Fibroblast of skin of left biceps (primary cell): ENCODE measurements at places on chromosomes 1 and 21.

DNA sequence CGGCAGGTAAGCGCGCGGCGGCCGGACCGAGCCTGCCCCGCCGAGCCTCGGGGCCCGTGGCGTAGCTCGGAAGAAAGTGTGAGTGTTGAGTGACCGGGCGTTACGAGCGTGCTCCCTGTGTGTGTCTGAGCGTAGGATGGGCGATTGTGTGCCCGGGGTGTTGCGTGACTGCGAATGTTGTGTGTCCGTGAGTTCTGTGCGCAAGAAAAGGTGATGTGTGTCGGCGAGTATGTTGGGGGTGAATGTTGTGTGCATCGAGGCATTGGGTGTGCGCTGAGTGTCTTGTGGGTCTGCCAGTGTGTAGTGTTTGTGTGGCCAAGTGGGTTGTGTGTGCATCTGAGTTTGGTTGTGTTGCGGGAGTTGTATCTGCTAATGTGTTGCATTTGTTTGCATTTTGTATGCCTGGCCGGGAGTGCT, 398 bp downstream of the PTPRU start:
- no peak for DNase-seq

DNA sequence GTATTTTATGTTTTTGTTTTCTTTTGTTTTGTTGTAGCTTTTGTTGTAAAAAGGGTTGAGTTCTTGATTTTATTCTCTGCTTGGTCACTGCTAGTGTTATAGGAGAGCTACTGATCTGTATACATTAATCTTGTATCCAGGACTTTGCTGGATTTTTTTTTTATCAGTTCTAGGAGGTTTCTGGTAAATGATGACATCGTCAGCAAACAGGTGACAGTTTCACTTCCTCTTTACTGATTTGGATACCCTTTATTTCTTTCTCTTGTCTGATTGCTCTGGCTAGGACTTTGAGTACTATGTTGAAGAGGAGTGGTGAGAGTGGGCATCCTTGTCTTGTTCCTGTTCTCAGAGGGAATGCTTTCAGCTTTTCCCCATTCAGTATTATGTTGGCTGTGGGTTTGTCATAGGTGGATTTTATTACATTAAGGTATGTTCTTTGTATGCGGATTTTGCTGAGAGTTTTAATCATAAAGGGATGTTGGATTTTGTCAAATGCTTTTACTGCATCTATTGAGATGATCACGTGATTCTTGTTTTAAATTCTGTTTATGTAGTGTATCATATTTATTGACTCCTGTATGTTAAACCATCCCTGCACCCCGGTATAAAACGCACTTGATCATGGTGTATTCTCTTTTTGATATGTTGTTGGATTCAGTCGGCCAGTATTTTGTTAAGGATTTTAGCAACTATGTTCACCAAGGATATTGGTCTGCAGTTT, 905.7 kb downstream of the LTN1 start:
- DNase-seq = no peak

- DNase-seq = no peak
These were observed 5.5 kb downstream of the MFSD2A start for GRCh38 chr1:39960431-39960958.

- DNase-seq = no peak
These were observed 301.7 kb upstream of the VAMP3 start for GRCh38 chr1:7469255-7469938.

DNA sequence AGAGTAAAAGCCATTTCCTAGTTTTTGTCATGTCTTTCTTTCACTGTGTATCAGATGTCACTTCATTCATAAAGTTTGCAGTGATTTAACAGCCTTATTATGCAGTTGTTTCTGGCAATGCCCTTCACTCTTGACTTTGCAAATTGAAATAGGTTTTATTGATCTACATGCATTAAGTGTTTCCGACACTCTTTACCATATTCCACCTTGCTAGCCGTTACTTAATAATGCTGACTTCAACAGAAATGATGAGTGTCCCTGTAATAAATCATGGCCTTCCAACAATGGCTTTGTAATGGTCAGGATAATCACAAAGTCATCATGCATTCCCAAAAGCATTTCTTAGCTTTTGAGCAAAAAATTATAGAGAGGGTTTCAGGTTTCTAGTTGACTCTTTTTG, 236.8 kb upstream of the FMN2 start:
- no peak for DNase-seq

GRCh38 chr1:51941528-51941927, 49.0 kb downstream of the RAB3B start:
- no peak for DNase-seq

GRCh38 chr1:84181350-84182005, 37.4 kb downstream of the PRKACB start:
- no peak for DNase-seq

DNA sequence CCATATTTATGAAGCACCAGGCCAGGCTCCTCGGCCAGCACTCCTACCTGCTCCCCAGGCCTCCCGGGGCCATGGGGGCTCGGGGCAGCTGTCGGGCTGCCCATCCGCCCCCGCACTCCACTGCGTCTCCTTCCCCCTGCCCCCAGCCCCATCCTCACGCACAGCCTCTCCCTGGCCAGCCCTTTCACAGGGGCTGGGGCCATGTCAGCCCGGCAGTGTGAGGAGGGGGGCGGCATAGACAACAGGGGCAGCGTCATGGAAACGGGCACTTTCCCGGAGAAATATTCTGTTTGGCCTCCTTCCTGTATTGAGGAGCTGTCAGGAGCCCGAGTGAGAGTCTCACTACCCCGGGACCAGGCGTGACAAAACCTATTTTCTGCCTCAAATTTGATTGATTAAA, 87.3 kb downstream of the CASZ1 start:
- DNase-seq = no peak

- DNase-seq = no peak
These were observed 107.8 kb downstream of the NME7 start for GRCh38 chr1:169259816-169260215.

GRCh38 chr1:47213230-47213963, 18.6 kb downstream of the TAL1 start:
- no peak for DNase-seq

DNA sequence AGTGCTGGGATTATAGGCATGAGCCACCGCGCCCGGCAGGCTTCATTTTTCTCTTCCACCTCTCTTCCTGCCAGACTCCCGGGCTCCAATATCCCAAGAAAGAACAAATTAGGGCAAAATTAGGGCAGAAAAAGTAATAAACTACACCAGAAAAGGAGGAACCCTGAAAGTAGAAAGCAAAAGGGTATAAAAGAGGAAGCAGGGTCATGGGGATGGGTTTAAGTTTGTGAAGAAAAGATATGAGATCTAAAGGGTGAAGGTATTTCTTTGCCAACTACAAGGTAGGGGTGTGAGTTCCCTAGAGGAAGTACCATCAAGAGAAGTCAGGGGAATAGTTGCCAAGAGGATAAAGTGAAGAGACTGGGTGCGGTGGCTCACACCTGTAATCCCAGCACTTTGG, 9.9 kb downstream of the PTPN22 start:
- DNase-seq = no peak

DNA sequence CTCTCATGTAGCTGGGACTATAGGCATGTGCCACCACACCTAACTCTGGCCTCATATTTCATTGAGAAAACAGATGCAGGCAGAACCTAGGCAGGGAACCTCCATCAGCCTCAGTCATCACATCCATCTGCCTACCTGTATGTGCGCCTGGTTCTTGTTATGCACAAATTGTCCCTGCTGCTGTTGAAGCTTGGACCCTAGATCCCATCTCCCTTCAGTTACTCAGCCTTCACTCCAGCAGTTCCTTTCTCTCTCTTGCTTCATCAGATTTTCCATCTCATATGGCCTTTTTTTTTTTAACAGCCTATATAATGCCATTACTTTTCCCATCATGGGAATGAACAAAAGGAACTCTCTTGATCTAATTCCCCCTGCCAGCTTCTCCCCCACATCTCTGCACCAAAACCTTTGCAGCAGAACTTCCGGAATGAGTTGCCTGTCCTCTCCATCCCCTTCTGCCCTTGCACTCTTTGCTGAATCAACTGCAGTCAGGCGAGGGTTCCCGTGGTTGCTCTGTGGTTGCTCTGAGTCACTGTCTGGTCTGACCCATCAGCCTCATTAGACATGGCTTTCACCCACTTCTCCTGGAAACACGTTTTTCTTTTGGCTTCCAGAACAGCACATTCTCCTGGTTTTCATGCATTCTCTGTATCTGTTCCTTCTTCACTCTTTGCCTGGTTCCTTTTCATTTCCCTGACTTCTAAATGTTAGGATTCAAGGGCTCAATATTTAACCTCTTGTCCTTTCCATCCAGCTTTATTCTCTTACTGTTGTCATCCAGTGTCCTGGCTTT, 41.5 kb downstream of the UBE4B start:
- DNase-seq = peak; percentile 77

DNA sequence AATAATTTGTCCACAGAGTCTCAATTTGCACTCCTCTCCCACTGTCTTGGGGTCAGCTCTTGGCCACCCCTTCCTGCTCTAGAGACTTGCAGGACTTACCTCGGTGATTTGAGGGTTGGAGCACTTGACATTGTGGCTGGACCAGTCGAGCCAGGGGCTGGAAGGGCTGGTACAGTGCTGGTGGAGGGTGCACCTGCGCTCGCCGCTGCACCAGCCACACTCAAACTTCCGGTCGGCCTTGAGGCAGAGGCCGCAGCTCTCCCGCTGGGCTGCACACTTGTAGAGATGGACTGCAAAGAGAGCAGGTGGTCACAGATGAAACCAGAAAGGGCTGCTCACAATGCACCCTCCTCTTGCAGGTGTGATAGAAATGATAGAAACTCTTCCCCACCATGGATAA, 165.0 kb downstream of the PLXNA2 start:
- no peak for DNase-seq

DNA sequence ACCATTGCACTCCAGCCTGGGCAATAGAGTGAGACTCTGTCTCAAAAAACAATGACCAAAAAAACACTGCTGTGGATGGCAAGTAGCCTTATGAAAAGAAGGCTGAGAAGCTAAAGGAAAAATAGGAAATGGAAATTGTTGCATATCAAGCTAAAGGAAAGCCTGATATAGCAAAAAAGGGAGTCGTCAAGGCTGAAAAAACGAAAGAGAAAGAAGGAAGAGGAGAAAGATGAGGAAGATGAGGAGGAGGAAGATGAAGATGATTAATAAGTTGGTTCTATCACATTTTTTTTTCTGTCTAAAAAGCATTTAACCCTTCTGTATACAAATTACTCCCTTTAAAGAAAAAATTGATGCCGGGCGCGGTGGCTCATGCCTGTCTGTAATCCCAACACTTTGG, 10.2 kb upstream of the PRDX1 start:
- no peak for DNase-seq

- peak; percentile 89 for DNase-seq
These were observed 331.6 kb upstream of the DUSP10 start for GRCh38 chr1:222073307-222073995.

GRCh38 chr1:156813750-156814570, 2.7 kb downstream of the SH2D2A start:
- no peak for DNase-seq

DNA sequence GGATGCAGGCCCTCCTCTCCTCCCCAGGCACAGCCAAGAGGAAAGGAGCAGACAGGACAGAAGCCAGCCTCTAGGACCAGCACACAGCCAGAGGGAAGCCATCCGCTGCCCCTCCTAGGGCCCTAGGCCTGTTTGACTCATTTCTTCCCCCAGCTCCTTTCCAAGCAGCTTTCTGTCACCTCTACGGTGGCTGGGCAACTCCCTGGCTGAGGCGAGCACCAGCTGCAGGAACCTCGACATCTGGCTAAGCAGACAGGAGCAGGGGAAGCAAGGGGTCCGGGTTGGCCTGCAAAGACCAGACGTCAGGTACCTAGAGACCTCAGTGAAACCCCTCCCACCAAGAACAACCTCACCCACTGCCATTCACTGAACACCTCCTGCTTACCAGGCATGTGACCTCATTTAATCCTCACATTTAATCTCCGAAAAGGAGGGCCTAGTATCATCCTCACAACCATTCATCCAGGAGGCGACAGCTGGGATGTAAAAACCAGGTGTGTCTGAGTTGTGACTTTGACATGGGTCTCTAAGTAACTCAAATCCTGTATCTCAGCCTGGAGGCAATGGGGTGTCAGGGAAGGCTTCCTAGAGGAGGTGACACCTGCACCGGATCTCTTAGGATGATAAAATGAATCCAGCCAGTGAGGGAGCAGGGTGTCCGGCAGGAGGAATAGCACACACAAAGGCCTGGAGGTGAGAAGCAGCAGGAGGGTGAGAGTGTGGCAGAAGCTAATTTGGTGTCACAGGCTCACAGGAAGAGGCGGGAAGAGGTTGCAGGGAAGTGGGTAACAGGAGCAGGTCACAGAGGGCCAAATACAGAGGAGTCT, 5.9 kb downstream of the LRP8 start:
- DNase-seq = no peak

DNA sequence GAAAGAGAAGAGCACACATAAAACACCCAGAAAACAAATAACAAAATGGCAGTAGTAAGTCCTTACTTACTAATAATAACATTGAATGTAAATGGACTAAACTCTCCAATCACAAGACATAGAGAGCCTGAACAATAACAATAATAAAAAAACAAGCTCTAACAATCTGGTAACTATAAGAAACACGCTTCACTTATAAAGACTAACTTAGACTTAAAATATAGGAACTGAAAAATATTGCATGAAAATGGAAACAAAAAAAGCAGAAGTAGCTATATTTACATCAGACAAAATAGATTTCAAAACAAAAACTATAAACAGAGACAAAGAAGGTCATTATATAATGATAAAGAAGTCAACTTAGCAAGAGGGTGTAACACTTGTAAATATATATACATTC, 83.1 kb upstream of the LYPLAL1 start:
- no peak for DNase-seq

GRCh38 chr1:36846357-36846756, 188.0 kb downstream of the GRIK3 start:
- DNase-seq = no peak

DNA sequence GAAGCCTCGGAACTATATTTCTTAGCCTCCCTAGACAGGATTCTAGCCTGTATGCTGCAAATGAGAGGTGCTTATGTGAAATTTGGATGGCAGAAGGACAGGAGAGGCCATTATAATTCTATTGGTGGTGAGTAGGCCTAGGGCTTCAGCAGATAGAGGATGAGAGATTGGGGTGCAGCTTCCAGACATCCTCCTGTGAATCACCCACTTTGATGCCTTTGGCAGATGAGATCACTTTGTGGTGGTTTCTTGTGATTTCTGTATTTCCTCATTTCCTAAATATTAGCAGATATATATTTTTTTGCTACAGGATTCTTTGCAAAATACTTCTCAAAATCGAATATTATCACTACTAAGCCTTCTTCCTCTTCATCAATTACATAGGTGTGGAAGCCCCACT, 37.3 kb downstream of the MFSD2A start:
- DNase-seq = no peak

DNA sequence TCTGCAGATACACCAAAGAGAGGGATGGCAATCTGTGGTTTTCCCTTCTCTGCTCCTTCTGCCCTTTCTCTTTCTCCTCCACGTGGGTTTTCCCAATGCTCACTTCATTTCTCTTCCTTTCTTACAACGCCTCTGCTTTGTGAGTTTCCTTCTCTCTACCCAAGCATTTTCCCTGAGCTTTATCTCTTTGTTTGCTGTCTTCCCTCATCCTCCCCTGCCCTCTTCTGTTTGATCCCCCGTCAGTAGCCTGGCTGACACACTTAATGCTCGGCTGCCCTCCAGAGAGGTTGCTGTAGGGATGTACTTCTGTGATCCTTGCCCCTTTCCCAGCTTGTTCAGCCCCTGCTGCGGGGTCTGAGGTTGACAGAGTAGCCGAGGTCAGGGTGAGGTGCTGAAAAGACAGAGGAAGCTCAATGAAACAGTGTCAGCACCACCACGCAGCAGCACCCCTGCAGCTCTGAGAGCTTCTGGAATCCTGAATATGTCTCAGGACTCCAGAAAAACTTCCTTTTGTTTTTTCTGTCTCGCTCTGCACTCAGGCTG, 6.0 kb downstream of the EDARADD start:
- DNase-seq = no peak
